ENCODE measurements at places on chromosomes 2 and 18.

- DNase-seq, result no peak
Observed at GRCh38 chr2:73324126-73324725, 30.9 kb upstream of the EGR4 start.

DNA sequence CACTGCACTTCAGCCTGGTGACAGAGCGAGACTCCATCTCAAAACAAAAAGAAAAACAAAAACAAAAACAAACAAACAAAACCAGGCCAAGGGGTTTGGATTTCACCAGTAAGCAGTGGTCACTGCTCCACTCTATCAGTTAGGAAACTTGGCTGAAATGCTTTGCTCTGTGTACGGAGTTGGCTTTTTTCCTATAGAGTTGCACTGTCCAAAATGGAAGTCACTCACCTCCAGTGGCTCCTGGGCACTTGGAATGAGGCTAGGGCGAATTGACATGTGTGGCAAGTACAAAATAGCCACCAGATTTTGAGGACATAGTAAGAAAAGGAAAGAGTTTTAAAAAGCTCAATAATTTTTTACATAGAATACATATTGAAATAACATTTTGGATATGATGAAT, 228.7 kb downstream of the LOXHD1 start:
- no peak for DNase-seq

- DNase-seq, result no peak
Observed at GRCh38 chr2:118535171-118535817, 312.2 kb downstream of the EN1 start.

DNA sequence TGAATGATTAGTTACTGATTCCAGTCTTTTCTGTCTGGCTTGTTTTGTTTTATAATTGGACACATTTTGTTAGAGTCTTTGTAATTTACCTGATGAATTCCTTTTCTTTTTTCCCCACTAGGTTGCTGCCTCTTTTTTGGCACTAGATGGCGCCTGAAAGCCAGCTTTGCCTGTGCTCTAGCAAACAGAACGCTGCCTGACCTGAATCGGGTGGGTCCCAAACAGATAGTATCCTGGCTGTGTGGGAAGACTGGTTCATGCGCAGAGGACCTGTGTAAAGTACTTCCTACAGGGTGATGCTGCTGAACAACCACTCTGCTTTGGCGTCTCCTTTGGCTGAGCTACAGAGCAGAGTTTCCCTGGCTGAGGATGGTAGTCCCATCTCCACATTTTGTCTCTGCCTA, 288.2 kb downstream of the IKZF2 start:
- DNase-seq, result peak; percentile 3

GRCh38 chr18:4658804-4659203, 203.7 kb upstream of the DLGAP1 start:
- DNase-seq, result no peak

DNA sequence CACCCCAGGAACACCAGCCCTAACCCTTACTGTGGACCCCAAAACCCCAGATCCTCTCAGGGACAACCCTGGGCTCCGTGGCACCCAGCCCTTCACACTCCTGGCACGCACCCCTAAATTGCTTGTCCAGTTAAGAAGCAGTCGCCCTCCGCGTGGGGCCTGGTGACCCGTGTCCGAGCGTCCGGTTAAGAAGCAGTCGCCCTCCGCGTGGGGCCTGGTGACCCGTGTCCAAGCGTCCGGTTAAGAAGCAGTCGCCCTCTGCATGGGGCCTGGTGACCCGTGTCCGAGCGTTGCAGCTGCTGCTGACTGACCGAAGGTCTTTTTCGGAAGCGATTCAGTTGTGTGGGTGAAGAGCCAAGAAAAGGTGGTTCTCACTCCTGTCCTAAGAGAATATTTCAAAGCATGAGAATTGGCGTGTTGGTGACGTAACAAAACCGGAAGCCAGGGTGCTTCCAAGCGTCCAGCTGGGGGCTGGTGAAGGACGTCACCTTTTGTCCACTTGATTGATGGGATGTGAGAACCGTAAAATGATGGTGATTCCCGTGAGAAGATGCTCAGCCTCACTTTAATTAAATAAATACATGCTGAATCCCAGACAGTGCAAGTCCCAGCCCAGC, 70.5 kb downstream of the KCNG2 start:
- DNase-seq, result no peak

- no peak for DNase-seq
Observed at GRCh38 chr2:220277445-220277975, 650.1 kb downstream of the SLC4A3 start.

DNA sequence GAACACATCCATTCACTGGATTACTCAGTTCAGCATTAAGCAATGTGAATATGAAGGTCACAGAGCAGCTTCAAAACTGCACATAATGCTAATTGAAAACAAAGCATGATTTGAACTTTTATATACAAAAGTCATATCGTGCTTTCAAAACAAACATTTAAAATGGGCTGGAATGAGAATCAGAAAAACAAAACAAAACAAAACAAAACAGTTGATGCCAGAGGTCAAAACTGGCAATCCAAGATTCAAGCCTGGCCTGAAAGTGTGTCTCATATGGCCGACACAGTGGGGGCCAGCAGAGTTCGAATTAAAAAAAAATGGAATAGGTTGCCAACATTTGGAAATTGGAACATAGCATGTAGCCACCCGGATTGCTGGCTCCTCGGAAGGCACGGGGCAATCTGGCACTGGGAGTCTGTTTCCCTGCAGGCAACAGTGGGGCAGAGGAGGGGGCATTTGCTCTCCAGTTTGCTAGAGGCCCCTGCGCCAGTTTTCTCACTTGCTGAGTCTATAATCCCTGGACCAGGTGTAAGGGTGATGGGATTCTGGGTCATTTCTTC, 294.4 kb downstream of the ZNF521 start:
- DNase-seq, result no peak

- DNase-seq, result no peak
Observed at GRCh38 chr2:70778676-70779075, 10.7 kb upstream of the ADD2 start.

- DNase-seq, result peak; percentile 4
Observed at GRCh38 chr2:9207641-9208311, 1.2 kb downstream of the ASAP2 start.

DNA sequence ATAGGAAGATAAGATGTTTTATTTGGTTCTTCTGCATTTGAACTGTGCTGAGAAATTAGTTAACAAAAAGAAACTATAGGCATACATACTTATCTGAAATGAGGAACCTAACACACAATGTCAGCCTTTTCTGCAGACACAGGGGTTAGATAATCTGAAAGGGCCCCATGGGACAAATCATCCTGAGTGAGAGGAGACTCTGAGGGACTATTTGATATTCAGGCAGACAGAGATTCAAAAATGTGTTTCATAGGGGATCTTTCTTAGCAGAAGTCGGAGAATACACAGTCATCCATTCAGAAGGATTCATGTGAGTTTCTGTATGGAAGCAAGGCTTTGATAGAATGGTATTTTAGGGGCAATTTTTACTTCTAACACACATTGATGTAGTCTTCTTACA, 79.1 kb downstream of the NCKAP5 start:
- no peak for DNase-seq

DNA sequence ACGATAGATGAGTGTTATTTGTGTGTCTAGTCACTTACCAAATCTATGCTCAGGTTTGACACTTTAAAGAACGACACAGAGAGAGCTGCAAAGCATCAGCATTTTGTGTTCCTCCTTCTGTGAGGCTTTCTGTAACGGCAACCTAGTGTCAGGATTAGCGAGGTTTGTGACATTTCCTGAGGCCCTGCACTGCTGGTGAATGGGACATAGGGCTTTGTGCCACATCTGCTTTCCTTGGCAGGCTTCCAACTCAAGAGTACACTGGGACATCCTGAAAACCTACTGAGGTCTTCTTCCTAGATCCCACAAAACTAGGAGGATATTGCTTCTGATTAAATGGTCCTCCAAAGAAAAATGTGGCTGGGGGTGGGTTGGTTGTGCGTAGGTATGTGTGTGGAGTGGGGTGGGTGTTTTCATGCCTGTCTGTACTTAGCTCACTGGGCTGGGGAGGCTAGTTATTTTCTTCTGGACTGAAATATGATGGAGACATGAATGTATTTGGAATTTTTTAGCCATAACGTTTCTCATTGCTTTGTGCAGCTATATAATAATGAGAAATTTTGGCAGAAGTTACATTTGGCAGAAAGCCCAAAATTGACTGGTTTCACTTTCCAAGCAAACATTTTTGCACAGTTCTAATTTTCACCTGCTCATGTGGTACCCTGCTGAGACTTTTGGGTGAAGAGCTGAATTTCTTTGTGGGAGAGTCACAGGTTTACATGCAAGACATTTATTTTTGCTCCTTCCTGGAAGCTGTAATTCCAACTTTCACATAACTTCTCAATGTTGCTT, 308.4 kb downstream of the XIRP2 start:
- DNase-seq, result no peak

DNA sequence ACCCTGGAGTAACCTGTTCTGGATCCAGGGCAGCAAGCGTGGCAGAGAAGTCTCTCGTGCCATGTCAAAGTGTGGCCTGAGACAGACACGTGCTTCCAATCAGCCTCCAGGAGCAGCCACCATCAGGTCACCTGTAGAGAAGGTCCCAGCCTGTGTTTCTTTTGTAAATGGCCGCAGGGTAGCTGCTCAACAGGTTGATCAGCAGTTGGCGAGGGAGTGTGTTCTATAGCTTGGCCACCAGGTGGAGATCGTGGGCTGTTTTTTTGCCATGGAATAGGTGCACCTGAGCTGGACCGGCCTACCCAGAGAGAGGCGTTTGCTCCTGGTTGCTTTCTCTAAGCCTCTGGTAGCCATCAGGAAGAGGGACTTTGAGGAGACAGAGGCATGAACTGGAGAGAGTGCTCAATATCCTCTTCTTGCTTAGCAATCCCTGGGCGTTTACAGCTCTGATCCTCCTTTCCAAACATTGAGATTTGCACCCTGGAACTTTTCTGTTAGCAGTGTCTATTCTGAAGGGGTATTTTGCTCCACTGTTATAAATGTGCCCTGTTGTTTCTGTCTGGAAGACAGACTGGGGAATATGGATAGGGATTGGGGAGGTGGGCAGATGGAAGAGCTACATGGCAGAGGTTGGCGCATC, 34.2 kb upstream of the EN1 start:
- peak; percentile 68 for DNase-seq

GRCh38 chr2:178602901-178603300, 122.6 kb downstream of the PLEKHA3 start:
- no peak for DNase-seq

DNA sequence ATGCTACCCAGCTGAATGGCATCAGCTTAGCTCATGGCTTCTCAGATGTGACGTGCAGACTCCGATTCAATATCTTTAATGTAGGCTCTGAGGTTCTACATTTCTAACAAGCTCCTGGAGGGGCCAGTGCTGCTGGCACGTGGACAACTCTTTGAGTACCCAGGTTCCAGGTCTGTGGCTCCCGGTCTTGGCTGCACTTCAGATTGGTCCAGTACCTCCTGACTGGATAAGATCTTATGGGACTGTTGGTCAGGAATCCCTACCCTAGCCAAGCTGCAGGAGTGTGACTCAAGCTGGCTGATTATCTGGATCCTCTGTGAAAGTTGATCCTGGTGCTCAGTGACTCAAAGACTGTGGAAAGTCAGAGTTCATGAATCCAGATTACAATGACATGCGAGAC, 222.1 kb downstream of the ANKRD30B start:
- no peak for DNase-seq

- DNase-seq, result no peak
Observed at GRCh38 chr2:132873738-132874137, 203.7 kb upstream of the LYPD1 start.

DNA sequence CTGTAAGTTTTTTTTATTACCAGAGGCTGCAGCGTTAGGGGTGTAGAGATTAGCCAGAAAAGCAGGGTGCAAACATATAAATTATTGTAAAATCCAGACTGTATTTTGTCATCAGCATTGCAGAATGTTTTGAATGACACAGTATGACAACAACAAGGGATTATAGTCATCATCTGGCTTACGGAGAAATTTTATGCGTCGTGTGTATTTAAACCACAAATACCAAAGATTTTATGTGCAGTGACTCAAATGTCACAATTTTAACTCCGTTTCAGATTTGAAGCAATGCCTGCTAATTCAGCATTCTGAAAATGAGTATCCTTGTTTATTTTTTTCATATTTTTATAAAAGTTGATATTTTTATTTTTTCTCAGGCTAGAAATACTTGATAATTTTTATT, 19.4 kb upstream of the TMX3 start:
- no peak for DNase-seq

- DNase-seq, result no peak
Observed at GRCh38 chr2:42877511-42877910, 85.1 kb upstream of the HAAO start.

GRCh38 chr2:2561346-2562095, 230.4 kb upstream of the MYT1L start:
- DNase-seq, result no peak

DNA sequence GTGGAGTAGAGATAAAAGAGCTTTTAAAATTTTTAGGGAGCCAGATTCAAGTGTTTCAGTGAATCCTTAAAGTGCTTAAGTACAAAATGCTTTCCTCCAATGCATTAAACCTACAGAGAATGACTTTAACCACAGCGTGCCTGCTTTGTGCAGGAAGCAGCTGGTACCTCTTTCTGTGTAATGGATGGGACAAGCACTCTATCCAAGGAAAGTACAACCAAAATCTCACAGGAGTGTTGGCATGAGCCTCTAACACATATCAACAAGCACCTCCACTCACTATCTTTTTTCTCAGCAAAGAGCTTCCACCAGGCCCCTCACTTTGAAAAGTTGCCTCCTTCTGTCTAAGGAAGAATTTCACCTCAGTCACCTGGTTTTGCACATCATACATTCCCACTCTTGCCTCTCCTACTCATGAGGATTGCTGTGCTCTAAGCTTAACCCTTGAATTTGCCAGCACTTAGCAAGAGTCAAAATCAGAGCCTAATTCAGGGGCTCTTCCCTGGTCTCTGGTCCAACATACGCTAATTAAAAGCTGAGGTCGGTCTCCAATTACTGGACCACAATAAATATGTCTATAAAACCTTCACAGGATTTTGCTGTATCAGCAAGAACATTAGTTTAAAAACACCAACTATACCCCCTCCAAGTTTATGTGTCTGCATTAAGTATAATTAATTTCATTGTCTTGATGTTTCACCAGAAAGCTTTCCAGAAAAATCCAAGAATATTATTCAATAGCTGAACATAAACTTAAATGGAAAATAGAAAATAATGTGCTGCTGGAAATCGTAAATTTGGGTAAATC, 68.9 kb downstream of the ZNF521 start:
- DNase-seq, result no peak

DNA sequence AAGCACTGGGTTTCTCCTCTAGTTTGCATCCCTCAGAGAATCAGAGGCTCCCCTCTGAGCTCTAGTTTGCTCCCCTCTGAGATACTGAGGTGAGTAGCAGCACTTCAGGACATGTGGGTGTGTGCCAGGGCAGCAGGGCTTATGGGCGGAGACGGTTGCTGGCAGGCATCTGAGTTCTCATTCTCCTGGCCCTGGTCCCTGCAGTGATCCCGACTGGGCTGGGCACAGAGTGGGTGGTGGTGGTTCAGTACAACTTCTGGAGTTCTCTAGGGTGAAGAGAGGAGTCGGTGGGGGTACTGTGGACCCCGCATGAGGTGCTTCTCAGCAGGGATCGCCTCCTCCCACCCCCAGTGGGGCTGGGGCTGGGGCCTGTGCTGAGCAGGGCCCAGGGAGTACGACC, 47.9 kb downstream of the BOLA3 start:
- no peak for DNase-seq

Measured in stimulated activated CD4-positive, alpha-beta T cell treated with anti-CD3 and anti-CD28 coated beads, Interleukin-4, amount 100 ng/mL, for 1 hour (primary cell).